ENCODE measurements at places on chromosomes 3 and 15.

DNA sequence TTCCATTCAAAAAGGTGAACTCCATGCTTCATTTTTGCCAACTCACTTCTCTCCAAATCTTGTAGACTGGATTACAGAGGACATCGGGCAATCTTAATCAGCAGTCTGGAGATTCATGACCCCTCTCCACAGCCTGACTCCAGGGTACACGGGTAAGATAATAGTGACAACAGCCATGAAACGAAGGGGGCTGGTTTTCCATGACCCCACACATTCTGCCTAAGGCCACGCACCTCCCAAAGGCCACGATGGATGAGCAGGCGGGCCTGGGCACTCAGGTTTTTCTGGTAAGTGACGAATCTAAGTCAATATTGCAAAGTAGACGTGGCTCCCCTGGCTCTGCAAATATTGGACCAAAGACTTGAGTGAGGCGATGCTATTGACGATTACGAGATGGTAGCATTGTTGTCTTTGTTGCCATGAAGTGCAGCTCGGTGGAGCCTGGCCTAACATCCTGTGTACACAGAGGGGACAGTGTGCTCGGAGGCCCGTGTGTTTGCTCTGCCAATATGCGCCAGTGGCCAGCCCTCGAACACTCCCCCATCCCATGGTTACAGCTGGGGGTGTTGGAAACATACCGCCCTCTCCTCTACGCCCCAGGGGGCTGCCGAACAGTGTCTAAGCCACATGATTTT, 119.1 kb downstream of the OPA1 start:
- no peak for DNase-seq

DNA sequence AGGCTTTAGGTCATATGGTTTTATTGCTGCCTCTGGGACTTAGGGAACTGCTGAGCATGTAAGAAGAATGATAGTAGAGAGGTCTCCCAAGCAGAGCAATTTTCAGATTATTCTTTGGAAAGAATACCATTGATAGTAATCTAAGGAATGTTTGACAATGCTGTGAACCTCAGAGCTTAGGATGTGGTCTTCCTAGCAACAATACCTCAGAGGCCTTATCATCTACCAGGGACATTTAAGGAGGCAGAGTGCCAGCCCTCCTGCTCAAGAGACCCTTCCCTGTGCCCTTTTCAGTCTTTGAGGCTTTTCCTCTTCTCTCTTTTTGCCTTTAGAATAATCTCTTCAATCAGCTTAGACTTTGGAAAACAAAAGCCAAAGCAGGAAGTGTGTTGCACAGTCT, 272.1 kb downstream of the OXSM start:
- DNase-seq = no peak

GRCh38 chr15:58929891-58930416, 3.5 kb downstream of the SLTM start:
- no peak for DNase-seq

- DNase-seq = no peak
Observed at GRCh38 chr3:152858170-152858800, 23.4 kb downstream of the P2RY1 start.

DNA sequence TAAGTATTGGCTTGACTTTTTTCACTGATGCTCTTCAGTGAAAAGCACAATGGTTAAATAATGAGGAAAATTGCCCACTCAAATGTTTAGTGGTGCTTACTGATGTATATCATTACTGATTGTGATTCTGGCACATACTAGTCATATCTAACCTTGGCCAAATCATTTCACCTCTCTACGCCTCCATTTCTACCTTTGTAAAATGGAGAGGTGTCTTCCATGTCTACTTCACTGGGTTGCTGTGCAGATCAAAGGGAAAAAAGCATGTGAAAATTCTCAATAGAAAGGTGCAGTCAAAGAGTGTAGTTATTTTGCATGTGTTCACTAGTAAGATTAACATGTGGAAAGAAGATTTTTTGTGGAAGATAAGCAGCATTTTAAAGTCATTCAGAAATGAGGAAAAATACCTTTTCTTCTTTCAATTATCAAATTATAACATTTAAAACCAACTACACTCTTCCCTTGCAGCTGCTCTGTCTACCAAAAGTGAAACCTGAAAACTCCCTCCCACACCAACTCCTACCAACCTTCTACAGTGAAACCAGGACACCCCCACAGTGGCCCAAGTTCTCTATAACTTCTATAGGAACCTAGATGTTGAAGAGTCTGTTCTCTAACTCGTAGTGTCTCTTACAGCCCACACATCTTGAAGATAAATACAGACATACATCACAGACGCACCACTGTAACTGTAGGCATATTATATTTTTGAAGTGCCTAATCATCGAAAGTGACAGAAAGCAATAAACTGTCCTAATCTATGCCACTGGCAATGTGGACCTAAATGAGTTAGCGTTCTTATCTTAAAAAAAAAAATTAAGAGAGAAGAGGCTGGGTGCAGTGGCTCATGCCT, 1.4 kb downstream of the CD200R1 start:
- peak; percentile 14 for DNase-seq

DNA sequence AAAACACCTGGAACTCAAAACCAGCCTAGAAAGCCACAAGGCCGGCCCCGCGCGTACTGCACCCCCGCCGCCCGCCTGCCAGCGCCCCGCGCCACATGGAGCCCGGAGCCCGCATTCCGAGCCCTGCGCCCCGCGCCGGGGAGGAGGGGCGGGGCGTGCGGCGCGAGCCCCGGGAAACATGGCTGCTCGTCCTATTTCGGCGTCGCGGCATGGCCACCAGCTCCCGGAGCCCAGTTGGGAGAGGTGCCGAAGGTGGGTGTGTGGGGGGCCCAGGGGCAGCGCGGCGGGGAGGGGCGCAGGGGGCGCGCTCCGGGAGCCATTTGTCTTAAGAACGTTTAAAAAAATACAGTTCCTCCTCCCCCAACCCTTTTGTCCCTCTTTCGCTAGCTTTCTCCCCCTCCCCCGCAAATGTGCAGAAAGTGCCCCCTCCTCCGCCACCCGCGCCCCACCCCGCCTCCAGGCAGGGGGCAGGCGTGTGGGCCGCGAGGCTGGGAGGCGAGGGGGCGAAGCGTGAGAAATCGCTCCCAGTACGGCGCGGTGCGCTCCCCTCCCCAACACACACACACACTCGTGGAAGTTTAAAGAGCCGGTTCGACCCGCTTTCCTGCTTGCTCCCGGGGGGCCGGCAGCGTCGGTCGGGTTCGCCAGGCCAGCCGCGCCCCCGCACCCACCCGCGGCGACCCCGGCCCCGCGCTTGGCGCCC, 2.5 kb downstream of the ANP32A start:
- DNase-seq = peak; percentile 50

DNA sequence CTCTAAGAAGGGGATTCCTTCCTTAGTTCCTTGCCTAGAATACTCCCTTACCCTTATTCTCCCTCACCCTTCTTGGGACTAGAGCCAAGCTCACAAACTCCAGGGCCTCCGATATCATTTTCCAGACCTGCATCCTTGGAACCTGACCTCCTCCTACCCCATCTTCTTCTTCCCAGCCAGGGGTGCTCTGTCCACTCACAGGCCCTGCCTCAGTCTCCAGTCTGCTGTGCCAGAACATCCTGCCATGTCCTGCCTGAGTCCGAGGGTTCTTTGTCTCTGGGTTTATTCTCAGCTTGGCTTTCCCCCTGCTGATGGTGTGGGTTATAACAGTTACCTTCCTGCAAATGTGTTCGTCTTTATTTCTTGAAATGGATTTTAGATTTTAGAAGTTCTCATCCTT, 59.9 kb upstream of the MCF2L2 start:
- no peak for DNase-seq

GRCh38 chr15:56963126-56963525, 44.7 kb downstream of the TCF12 start:
- DNase-seq = no peak

GRCh38 chr15:31867536-31868442, 162.5 kb upstream of the CHRNA7 start:
- DNase-seq = peak; percentile 25

DNA sequence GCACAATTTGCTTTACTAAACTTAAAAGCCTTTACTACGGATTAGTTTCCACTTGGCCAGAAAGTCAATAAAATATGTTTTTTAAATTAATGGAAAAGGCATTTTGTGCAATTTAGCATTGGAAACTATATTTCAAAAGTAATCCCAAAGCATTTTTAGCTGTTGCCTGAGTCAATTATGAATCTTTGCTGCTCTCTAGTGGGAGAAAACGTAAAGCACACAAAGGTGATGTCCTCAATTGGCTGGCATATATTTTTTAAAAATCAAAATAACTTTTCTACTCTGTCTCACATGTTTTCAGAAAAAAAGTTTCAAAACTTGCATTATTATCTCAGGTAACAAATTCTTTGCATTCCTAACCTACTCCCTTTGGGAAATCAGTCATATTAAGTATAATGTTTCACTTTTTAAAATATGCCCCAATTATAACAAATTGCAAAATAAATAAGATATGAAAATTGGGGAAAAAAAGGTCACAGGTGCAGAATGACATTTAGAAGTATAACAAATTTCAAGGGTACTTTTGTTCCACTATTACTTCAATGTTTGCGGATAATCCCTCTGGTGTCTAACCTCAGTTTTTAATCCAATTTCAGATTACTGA, 47.2 kb upstream of the TEX55 start:
- peak; percentile 13 for DNase-seq

DNA sequence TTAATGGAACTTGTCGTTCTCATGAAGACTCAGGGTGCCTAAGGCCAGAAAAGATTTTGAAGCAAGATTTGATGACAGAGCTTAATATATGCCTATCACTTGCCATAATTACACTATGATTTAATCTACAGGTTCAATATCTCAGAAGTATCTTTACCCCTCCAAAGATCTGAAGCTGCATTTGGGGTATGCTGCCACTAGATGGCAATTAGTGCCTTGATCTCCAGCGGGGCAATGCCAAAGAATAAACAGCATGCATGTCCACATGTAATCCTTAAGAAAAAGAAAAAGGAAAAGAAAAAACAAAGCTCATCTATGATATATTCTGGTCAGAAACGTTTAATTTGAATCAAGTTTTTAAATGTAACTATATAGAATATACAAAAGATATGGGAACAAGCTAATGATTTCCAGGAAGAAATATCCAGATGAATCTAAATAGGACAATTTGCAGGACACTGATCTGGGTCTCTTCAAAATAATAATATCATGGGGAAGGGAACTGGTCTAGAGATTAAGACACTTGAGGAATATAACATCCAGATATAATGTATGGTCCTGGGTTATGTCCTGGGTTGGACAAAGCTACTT, 55.0 kb upstream of the SOX14 start:
- DNase-seq = no peak

- no peak for DNase-seq
Observed at GRCh38 chr3:100404250-100404548, 2.9 kb downstream of the LNP1 start.

GRCh38 chr3:128775241-128775640, 49.3 kb downstream of the RAB7A start:
- DNase-seq = no peak

- DNase-seq = no peak
Observed at GRCh38 chr3:78139166-78139565, 1099.3 kb downstream of the ROBO2 start.

DNA sequence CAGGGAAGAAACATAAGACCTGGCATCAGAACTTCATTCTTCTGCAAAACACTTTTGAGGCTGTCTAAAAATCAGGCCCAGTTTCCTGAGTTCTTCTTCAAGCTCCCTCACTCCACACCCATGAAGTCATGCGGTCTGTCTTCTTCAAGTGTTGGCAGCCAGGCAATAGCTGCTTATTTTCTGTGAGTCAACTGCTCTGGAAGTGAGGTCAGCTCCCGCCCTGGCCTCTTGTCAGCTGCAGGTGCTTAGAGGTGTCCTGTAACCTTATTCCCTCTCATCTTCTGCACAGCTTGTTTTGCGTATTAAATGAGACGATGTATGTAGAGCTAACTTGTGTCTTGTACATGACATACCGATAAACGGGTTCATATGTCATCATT, 226.1 kb downstream of the ADAMTS17 start:
- DNase-seq = no peak

DNA sequence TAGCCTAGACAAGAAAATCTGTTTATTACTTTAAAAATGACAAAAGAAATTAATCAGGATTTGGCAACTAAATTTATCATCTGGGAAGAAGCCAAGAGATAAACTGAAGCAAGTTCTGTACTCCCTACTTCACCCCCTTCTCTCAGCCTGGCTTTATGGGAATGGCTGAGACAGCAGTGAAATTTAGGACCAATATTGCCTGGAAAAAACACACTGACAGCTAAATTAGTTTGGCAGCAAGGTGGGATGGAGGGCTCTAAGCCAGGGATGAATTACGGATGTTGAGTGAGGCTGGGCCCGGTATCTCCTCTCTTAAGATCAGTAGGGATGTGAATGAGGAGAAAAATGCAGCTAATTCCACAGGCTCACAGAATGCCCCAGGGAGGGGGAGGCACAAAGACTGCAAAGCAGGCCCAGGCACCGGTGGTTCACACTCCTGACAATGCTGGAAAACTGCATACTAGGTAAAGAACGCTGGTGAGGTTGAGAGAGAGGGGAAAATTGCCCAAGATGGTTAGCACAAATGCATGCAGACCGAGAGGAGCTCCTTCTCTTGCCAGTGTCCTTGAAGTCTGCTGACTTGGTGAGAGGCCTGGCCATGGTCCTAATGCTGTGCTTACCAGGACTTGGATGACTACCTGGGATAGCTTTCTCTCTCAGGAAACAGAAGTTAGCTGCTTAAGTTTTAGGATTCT, 89.0 kb downstream of the WDR76 start:
- no peak for DNase-seq

DNA sequence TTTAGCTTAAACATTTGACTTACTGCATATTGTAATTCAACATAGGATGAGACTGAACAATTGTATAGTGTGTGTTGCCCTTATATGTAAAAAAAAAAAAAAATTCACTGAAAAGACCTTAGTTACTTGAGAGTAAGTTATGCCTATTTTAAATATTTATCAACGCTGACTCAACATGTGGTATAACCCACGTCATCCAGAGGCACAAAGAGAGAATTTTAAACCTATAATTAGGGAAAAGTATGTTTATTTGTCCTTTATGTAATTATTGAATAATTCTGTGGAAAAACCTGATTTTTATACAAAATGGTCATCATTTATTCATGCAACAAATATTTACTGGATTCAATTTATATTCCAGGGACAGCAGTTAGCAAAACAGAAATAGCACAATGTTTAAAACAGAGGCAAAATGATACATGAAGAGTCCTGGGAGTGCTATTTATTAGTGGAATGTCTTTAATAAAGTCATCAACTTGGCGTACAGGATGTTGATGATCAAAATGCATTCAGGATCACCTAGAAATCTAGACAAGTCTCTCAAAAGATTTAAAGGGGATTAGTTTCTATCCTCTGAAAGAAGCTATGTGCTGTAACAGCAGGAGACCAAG, 223.7 kb downstream of the PCCB start:
- DNase-seq = no peak

DNA sequence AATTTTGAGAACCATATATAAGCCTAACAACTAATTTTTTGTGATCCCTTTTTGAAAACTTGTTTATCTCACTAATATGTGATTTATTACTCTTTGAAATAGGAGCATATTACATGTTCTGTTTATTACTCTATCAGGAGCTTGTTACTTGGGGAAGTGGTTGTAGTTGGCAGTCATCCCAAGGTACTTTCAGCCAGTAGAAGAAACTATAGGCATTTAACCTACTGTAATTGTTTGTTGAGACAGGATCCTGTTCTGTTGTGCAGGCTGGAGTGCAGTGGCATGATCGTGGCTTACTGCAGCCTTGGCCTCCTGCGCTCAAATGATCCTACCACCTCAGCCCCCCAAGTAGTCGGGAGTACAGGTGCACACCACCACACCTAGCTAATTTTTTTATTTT, 195.6 kb downstream of the TCF12 start:
- no peak for DNase-seq

- DNase-seq = no peak
Observed at GRCh38 chr3:61928776-61929314, 367.5 kb downstream of the PTPRG start.

GRCh38 chr3:171393032-171393744, 67.0 kb downstream of the TNIK start:
- DNase-seq = no peak

All from effector CD4-positive, alpha-beta T cell (primary cell).